ENCODE measurements at places on chromosomes 5 and 9.

GRCh38 chr5:125017796-125018195 is 271.4 kb upstream of the ZNF608 start:
- no peak for DNase-seq

DNA sequence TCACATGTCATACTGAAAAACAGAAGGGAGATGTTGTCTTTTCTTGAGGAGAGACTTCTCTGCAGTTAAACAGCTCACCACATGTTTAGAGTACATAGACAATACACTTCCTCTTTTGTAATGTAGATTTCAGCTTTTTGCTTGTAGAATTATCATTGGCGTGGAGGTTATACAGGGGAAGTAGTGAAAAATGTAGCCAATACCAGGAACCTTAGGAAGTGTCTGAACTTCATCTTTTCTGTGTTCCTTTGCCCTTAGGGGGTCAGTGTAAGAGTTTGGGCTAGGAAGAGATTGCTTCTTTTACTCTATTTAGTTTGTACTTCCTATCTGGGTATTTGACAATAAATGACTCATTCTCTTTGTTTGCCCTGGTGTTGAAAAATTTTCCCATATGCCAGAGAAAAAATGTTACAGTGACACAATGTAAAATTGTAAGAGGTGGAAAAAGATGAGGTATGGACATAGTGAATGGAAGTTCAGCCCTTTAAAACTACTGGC is 21.0 kb upstream of the CDKN2B start:
- DNase-seq: no peak

- DNase-seq: no peak
Observed at GRCh38 chr5:134136771-134137170, 22.3 kb downstream of the TCF7 start.

DNA sequence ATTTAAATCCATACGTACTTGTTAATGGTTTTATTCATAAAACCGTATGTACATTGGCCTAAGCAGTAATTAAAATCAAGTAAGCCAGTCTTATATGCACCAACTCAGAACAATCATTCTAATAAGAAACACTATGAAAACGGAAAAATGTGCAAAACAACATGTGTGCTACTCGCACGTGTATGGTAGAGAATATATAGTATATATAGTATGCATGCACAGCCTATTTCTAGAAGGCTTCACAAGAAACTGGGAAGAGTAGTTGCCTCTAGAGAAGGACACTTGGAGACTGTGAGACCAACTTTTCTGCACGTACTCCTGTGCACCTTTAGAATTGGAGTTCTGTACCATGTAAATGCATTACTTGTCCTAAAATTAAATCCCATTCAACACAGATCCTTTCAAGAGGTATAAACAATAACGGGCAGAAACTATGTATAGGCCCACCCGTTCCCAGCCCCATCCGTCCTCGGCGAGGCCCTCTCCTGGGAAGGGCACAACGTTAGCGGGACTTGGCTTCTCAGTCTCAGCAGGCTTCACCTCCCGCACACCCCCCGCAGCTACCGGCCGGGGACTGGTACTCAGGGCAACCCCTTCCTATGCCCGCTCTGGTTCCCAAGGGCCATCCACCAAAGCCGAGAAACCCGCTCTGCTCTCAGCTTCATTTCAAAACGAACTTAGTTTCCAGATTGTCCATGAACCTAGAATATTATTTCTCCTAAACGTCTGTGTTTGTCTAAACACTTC is 2.0 kb downstream of the CDC14B start:
- DNase-seq: no peak

DNA sequence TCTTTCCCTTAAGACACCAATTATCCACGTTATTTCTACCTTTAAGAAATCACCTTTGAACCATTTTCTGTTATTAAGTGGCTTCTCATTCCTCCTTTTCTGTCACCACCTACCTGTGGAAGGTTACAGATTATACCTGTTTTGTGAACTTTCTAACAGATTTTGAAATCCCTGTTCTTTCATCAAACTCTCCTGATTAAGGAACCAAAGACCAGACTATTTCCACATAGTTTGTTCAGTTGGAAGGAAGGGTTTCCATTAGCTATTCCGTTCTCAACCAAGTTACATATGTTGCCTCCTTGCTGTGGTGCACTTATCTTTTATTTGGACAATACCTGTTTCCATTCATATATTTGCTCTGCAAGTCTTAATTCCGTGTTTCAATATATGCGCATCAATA is 343.6 kb downstream of the ADGRV1 start:
- no peak for DNase-seq

DNA sequence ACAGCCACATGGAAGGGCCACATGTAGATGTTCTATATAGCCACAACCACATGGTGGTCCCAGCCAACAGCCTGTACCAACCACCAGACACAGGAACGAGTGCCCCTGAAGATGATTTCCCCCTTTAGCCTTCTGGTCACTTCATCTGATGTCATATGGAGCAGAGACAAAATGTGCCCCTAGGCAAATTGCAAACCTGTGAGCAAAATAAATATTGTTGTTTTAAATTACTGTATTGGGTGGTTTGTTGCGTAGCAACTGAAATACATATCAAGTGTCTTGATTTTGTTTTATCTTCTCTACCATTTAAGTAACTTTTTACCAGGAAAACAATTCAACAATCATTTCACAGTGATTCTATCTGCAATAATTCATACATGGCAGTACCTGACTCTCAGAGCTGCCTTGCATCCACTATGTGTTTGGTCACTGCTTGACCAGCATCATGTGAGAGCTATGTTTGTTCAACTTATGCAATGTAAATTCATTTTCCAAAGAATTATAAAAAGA is 142.5 kb upstream of the VLDLR start:
- DNase-seq: no peak

DNA sequence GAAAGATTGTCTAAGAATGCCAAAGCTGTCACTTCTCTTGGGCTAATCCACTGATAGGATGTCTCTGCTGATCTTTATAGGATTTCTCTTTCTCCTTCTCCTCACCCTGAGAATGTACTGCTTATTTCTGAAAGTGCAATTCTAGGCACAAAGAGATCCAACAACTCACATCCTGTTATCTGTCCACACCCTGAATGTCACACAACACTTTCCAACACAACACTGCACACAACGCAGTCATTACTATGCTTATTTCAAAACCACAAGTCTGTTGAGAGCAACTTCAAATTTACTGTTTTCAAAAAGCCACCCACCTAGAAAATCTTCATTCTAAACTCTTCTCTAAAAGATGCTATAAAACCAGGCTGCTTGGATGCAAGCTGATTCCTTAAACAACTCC is 215.0 kb downstream of the ROR2 start:
- DNase-seq: no peak

- no peak for DNase-seq
Observed at GRCh38 chr9:129353697-129354336, 175.8 kb upstream of the IER5L start.

GRCh38 chr9:28600226-28600625 is 1026.9 kb upstream of the C9orf72 start:
- no peak for DNase-seq

- no peak for DNase-seq
Observed at GRCh38 chr5:42767491-42768105, 11.0 kb downstream of the CCDC152 start.

- no peak for DNase-seq
Observed at GRCh38 chr9:120257483-120257882, 322.5 kb downstream of the CDK5RAP2 start.

GRCh38 chr9:31034311-31034710 is 1350.1 kb upstream of the ACO1 start:
- DNase-seq: no peak

DNA sequence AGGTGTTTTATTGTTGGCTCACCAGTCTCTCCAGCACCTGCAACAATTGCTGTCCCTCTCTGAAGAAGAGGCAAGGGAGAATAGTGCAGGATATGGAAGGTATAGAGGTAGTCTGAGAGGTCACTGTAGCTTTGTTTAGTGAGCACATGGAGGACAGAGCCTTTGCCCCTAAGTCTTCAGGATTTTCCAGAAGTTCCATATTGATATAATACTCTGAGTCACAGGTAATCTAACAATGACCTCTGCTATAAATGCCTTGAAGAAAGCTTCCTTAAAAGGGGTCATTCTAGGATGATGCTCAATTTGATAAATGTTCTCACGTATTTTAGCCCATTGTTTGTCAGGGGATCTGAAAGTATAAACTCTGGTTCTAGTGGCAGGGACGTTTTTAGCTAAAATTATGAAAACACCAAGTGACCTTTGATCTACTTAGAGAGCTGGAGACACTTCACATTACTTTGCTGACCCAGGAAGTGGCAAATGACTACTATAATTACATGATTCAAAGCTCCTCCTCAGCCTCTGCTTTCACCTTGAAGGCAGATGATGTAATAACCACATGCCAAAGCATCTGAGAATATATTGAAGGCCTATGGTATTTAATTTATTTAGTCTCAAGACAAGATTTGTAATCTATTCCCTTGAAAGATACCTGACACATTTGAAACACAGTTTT is 366.9 kb upstream of the NUDT12 start:
- DNase-seq: no peak

DNA sequence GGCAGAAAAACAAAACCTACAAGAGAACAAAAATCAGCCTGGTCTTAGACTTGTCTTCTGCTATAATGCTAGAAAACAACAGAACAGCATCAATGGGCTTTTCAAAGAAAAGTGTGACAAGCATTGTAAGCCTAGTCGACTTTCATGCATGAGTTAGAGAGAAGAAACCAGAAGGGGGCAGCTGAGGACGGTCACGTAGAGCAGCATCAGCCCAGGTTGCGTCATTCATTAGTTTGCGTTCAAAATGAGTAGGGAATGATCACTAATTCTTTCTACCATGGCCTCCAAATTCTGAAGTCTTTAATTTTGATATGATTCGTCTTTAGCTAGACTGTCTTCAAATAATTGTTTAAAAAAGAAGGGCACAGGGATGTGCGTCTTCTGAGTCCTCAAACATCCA is 4.7 kb upstream of the ISCA1 start:
- DNase-seq: no peak

- no peak for DNase-seq
Observed at GRCh38 chr5:26955161-26955560, 83.2 kb downstream of the CDH9 start.

GRCh38 chr9:131385296-131385695 is 8.6 kb upstream of the PRRC2B start:
- DNase-seq: no peak

DNA sequence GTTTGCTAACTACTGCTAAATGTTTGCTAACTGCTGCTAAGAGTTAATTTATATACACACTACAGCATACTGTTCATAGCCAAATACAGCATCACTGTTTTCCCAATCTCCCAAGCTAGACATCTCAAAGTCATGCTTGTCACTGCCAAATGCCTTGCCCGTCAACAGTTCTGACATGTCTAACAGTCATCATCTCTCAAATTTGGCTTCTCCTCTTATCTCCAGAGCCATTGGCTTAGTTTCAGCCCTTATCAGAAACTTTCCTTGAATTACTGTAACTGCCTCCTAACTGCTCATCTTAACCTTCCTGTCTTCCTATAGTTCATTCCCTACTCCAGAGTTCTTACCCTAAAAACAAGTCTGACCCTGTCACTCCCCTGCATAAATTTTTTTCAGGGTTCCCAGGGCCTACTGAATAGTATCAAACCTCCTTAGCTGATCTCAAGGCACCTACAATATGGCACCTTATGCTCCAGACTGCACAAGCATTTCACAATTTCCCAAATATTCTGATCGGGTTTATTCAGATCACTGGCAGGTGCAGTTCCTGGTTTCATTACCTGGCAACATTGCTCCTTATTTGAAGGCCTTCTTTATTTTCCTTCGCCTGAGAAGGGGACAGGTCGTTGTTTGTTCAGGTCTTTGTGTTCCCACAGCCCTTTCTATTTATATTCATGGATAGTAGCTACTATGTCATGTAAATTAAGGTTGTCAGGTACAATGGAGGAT is 55.9 kb upstream of the ANKRD55 start:
- no peak for DNase-seq

DNA sequence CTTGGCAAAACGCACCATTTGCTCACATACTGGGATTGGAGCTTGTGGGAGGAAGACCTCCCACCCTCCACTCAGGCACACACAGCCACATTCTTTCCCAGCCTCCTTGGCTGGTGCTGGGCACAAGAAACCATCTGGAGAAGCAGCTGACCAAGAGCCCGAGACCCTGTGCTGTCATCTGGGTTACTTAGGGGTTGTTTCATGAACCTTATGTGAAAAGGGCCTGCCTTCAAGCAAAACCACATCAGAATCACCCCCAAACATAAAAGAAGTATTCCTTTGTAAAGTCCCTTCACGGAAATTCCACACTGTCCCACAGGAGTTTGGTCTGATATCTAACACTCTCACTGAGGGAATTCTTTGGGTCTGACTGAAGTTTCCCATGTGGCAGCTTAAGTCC is 172.1 kb downstream of the NR3C1 start:
- no peak for DNase-seq

- DNase-seq: no peak
Observed at GRCh38 chr5:104361932-104362331, 799.3 kb upstream of the NUDT12 start.

- no peak for DNase-seq
Observed at GRCh38 chr5:135567661-135568060, 11.1 kb downstream of the CXCL14 start.

DNA sequence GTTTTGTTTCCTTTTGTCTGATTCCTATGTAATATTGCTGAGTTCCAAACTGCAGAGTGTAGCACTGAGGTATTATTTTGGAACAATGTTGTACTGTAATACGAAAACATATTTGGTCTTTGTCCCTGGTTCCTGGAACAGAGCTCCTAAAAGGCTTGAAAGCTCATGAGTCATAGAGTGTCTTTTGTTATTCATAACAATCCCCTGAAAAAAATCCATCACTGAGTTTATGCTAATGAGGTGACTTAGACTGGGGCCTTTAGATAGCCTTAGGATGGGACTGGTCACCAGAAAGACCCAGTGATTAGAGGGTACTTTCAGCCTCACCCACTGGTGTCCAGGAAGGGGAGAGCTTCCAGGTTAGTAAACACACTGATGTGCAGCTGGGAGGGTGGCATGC is 132.7 kb upstream of the POU5F2 start:
- no peak for DNase-seq

DNA sequence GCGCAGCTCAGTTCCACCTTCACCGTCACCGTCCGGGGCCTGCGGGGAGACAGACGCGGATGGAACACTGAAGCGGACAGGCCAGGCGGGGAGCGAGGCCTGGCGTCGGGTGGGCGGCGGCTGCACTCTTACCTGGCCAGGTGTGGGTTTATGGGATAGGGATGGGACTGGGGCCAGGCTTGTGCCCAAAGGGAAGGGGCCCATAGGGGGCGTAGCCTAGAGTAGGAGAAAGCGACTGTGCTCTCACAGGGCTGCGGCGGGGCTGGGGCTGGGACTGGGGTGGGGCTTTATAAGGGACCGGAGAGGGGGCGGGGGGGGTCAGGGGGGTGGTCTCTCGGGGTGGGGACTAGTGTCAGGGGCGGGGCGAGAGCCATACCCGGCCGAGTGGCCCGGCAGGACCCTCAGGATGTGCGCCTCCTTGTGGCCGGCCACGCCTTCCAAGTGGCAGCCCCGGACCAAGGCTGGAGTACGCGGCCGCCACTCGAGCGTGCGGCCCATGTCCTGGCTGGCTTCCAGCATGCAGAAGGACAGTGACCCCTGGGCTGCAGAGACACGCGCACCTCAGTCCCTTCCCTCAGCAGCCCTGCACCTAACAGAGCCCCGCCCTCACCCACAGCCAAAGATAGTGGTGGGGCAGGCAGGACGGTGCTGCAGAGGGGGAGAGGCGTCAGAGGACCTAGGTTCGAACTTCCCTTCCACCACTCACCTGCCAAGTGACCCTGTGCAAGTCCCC is 22.8 kb downstream of the FPGS start:
- DNase-seq: no peak

GRCh38 chr9:81146684-81147337 is 542.5 kb downstream of the TLE1 start:
- DNase-seq: no peak
